Stimulated activated CD4-positive, alpha-beta T cell treated with anti-CD3 and anti-CD28 coated beads, Interleukin-1b, Interleukin-23, amount 100 ng/mL, for 1 hour (primary cell): ENCODE measurements at places on chromosomes 2 and 18.

DNA sequence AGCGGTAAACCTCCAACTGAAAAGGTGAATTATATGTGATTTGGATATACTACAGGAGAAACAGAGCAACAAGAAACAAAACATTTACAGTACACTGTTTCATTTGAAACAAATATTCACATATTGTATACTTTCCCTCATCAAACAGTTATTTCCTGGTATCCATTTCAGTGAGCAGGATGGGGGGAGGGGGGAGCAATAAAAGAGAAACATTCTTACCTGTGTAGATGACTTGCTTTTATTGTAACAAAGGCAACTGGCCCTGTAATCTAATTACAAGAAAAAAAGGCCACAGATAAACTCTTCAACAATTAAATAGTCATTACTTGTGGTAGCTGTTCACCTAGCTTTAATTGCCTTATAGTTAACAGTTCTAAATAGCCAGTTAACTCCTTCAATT is 3.9 kb upstream of the PPP1CB start:
- DNase-seq = no peak

DNA sequence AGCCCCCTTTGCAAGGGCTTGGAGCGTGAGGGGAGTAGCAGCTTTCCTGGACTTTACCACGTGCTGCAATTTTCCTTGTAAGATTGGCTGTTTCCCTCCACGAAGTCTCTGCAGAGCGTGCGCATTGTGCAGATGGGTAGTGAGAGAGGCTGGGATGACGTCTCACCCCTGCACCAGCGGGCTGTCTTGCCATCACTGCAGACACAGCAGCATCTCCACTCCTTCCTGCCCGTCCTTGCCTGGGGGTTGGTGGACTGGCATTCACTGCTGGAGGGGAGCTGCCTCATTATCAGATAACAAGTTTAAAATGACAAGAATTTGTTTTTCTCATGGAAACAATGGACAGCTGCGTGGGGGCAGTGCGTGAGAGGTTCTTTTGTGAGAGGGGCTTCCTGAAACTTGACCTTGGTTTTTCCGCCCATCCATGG is 45.3 kb upstream of the HS6ST1 start:
- no peak for DNase-seq

DNA sequence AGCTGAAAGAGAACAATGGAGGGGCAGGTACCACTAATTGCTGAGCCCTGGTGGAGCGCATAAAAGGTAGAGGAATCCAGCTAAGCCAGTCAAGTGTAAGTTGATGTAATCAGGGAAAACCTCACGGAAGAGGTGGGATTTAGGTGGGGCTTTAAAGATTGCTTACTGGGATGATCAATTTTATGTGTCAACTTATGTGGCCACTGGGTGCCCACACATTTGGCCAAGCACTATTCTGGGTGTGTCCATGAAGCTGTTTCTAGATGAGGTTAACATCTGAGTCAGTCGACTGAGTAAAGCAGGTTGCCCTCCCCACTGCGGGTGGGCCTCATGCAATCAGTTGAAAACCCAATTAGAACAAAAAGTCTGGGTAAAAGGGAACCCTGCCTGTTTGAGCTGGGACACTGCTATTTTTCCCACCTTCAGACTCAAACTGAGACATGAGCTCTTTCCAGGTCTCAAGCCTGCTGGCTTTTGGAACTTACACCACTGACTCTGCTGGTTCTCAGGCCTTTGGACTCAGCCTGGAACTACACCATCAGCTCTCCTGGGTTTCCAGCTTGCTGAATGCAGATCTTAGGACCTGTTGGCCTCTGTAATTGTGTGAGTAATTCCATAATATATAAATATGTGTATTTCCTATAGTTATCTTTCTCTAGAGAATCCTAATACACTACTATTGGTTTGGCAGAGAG is 67.3 kb downstream of the MYO5B start:
- DNase-seq = no peak

DNA sequence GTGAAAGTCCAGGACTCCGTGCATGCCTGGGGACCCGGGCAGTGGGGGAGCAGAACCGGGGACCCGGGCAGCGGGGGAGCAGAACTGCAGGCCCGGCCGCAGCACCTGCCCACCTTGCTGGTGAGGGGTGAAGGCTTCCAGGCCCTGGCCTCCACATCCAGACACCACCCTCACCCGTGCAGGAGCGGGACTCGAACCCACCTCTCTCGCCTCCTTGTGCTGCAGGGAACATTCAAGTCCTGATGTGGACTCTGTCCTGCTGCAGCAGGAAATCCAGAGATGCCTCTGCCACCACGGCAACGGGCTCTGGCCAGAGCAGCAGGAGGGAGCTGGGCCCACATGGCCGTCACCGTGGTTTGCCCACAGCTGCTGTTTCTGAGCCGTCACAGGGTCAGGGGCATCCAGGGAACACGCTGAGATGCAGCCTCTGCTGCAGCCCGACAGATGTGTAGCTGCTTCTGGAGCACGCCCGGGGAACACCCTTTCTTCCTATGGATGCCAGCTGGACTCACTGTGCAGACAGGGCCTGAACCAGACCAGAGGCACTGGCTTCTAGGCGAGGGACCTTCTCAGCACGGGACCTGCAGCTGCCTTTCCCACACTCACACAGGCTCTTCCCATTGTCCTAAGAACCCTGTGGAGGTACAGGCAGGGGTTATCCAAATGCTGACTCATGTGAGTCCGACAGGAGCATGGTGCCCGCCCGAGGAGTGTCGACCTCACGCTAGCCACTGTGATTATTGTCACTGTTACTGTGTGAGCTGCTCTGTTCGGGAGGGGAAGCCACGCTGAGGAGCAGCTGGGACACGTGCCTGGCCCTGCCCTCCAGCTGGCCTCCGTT is 89.2 kb upstream of the CTDP1 start:
- no peak for DNase-seq

DNA sequence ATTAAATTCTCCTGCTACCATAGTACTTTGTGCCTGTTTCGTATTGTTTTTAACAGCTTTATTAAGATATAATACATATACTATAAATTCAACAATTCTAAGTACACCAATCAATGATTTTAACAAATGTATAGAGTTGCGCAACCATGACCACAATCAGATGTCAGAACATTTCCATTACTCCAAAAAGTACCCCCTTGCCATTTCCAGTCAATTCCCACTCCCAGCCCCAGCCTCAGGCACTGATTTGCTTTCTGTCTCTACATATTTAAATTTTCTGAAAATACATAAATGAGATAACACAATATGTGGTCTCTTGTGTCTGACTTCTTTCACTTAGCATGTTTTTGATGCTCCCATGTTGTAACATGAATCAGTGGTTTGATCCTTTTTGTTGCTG is 193.9 kb downstream of the FIGN start:
- DNase-seq = no peak

GRCh38 chr2:238238766-238239542 is 884 bp downstream of the HES6 start:
- no peak for DNase-seq
